CD8-positive, alpha-beta T cell (primary cell): ENCODE measurements at places on chromosomes 1 and 21. TPM values are rescaled to one million over a fixed set of nuclear protein-coding genes. Genes with fewer than 3 reads are reported as not detected.
A peak's percentile ranks its signal among the peaks of the same experiment; 100 is the strongest.

GRCh38 chr1:22600071-22600816, 36.2 kb upstream of the C1QA start:
- no peak for DNase-seq

DNA sequence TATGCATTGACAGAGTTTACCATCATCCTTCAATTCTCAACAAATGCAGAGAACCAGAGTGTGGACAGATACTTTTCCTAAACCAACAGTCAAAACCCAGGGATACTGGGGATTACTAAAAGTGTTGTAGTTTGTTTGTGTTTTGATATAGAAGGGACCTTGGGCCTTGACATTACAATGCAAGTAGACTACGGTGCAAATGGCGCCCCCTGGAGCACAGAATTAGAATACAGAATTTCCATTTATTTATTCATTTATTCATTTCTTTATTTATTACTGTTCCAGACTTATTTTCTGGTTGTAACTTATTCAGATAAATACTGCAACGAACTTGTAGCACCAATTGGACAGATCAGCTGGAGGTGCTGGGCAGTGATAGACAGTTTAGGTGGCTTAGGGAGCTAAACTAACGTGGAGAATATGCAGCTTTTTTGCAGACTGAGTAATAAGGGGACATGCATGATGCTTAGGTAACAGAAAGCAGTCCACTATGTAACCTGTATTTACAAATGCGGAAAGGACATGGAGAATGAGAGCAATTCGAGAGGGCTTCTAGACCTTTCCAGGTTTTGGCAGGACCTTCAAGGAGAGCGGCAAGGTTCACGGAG, 42.6 kb downstream of the KIRREL1 start:
- no peak for DNase-seq

DNA sequence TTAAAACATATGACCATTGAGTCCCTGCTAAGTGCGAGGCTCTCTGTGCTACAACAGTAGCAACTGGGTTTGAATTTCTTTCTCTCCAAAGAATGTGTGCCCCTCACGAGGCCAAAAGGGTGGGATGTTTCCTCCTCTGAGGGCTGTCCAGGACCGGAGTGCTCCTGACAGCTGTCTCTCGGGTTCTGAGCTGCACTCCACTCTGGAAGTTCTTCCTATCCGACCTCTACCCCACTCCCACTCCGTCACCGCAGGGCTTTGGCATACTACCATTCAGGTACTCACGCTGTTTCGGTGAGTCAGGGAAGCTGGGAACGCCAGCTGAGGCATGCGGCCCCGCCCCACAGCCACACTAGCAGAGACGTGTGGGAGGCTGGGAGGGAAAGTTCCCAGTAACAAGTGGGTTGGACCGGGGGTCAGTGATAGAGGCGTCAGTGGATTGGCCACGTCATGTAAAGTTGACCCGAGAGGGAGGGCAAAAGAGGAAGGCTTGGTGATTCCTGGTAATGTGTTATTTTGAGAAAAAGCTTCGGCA, 705 bp upstream of the SLC50A1 start:
- DNase-seq, result peak; percentile 60

GRCh38 chr1:231666220-231666936, 39.8 kb downstream of the DISC1 start:
- DNase-seq, result no peak

GRCh38 chr1:66276218-66276617, 257.7 kb upstream of the SGIP1 start:
- no peak for DNase-seq

GRCh38 chr1:234931404-234931973, 197.1 kb downstream of the TOMM20 start:
- DNase-seq, result no peak

- no peak for DNase-seq
Observed at GRCh38 chr1:55276671-55277376, 61.7 kb upstream of the USP24 start.

- DNase-seq, result no peak
Observed at GRCh38 chr1:212007886-212008285, 27.5 kb downstream of the INTS7 start.

GRCh38 chr21:34093083-34093482, 19.7 kb downstream of the MRPS6 start:
- no peak for DNase-seq

DNA sequence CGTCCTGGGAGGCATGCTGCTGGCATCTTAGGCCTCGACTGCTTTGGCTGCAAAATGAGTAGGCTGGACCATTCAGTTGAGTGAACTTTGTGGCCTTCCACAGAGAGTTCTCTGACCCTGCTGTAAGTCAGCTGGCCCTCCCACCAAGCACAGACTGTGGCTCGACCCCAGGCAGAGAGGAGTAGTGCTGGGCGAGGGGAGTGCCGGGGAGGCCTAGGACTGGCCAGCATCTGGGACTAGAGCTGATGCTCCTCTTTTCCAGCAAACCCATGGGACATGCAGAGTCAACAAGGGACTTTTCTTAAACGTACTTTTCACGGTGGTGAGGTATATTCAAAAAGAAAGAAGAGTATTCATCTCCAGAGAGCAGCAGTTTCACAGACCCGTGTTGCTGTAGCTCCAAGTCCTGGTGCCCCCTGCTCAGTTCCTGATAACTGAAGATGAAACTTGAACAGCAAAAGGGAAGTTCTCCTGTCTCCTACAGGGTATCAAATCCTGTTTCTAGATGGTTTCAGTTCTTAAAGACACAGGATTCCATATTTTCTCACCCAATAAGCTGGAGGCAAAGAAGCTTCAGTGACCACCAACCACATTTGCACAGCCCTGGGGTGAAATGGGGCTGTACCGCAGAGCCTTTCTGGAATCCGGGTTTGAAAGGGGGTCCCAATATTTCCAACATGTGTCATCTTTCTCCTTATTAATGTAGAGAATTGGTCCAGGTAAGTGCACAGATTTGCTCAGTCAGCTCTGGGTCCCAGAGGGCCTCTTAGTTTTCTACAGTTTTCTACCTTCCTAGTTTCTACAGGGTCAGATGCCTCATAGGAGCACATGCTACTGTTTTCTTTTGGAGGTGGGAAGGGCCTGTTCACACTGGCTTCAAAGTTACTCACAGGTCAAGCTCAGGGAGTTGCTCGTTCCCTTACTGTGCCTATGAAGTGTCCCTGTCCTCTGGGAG, 20.9 kb downstream of the BATF3 start:
- no peak for DNase-seq

DNA sequence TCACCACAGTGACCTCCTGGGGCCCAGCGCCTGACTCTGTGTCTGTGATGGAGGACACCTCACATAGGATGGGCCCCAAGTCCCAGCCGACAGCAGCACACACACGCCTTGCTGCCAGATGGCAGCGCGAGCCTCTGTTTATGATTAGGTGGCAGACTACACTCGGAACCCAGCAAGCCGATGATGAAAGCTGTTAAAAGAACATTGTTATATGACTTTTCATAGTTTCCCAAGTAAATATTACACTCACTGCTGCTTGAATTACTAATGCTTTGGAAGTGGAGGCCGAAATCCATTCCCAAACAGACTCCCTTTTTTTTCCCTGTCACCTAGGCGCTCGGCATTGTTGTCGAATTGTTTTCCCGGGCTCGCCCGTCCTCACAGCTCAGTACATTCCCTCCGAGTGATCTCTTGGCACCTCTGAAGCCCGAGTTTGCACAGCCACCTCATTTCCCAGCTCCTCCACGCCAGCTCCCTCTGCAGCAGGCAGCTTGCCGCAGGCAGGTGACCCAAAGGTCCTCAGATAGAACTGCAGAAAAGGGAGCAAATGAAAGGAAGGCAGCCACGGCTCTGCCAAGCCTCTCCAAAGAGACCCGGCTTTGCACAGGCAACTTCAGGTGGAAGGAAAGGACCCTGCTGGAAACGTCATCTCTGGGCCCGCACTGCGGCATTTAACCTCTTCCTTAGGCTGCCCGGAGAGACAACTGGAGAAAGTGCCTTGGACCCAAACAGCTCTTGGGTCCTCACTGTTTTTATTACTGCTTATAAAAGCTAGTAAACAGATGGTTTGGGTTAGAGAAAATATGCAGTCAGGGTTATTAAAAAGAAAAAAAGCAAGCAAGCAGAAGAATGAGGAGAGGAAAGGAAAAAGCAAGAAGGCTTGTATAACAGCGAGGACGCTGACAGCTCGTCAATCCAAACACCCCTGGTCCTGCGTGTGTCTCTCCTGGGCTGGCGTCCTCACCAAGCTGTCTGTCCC, 72.2 kb upstream of the SLC25A33 start:
- DNase-seq, result no peak

DNA sequence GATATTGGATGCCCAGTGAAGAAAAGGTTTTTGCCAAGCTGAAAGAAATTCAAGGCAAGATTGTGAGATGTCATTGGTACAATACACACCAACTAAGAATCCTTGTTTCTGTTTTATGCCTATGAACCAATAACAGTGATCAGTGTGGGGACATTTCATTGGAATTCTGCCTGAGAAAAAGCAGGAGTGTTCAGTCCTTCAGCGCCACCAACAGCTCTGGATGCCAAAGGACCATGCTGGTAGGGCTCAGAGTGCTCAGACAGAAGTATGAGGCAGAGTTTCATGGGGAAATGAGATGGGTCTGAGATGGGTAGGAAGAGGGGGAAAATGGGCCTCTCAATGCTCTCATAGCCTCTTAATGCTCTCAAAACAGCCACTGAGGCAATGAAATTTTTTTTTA, 56.5 kb downstream of the GABPA start:
- DNase-seq, result no peak

- DNase-seq, result no peak
Observed at GRCh38 chr1:93607814-93608186, 73.8 kb downstream of the BCAR3 start.

GRCh38 chr1:207826557-207827487, 75.0 kb downstream of the CD46 start:
- no peak for DNase-seq

- DNase-seq, result peak; percentile 63
Observed at GRCh38 chr1:109193653-109194590, 19.8 kb upstream of the SARS1 start.

DNA sequence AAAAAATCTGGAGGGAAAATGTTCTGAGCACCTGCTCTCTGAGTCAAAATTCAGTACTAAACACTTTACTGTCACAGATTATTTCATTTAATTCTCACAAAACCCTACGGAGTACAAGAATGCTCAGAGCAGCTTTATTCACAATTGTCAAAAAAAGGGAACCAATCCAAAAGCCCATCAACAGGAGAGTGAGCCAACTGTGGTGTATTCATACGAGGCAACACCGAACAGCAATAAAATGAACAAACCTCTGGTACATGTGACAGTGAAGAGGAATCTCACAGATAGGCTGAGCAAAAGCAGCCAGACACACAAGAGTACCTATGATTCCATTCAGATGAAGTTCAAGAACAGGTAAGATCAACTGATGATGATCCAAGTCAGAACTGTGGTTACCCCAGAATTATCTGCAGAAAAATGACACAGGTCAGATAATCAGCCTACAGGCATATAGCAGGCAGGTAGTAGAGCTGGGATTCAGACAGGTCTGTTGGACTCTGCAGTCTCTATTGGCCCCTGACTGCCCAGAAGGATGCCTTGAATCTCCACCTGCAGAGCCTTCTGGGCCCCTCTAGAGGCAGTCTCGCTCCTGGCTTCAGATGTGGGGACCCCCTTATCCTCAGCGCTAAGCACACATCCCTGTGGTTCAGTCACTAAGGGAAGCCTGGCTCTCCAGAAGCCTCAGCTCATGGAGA, 19.2 kb downstream of the SLC9A1 start:
- no peak for DNase-seq

- DNase-seq, result no peak
Observed at GRCh38 chr21:26320596-26320995, 150.0 kb upstream of the APP start.

The DYRK1A gene
- total RNA-seq, result 171 TPM

The DMRTA2 gene
- not detected for total RNA-seq

The NECTIN4 gene
- total RNA-seq, result not detected

The CD84 gene
- 28.3 TPM for total RNA-seq

The HSD3B1 gene
- not detected for total RNA-seq

The CFAP141 gene
- not detected for total RNA-seq

The LAX1 gene
- 13.7 TPM for total RNA-seq

The MEX3A gene
- total RNA-seq, result 0.14 TPM

The MCOLN3 gene
- 0.14 TPM for total RNA-seq

The TSPEAR gene
- total RNA-seq, result not detected

The CFAP74 gene
- not detected for total RNA-seq

The PRAMEF14 gene
- total RNA-seq, result not detected

The SYDE2 gene
- total RNA-seq, result 6.2 TPM

The VPS72 gene
- total RNA-seq, result 7.0 TPM

The C1orf53 gene
- not detected for total RNA-seq
